ENCODE measurements at places on chromosomes 11 and 22.
A peak's percentile ranks its signal among the peaks of the same experiment; 100 is the strongest.

GRCh38 chr11:102421261-102421660 is 31.3 kb downstream of the TMEM123 start:
- no peak for DNase-seq

GRCh38 chr11:86938900-86939880 is 16.0 kb downstream of the FZD4 start:
- no peak for DNase-seq

- no peak for DNase-seq
Observed at GRCh38 chr11:47987310-47987709, 7.0 kb downstream of the PTPRJ start.

DNA sequence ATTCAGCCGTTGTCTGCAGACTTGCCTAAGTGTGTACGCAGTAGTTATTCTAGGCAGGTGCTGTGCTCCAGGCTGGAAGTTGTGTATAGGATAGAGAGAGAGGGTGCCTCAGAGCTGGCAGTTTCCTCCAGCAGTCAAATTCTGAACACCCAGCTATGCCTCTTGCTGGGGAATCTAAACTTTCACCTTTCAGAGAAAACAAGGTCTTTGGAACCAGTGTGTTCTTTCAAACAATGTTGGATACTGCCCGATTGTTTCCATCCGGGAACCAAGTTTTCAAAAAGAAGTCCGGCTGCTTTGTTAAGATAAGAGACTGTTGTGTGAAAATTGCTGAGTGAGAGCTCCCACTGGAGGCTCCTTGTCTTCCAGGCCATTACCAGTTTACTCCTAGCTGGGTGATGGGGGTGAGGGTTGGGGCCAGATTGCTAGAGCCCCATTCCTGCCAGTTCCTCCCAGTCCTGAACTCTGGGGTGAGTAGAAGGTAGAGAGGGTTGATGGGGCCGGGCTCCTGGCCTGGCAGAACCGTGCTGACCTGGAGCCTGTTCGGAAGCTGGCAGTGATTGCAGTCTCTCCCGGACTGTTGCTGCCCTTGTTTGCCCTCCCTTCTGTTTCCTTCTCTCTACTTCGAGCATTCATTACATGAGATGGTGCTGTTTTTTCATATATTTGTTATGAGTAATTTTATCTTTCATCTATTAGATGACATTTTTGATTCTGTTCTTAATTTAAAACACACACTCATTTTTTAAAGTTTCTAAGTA is 150.2 kb downstream of the TEAD1 start:
- no peak for DNase-seq

DNA sequence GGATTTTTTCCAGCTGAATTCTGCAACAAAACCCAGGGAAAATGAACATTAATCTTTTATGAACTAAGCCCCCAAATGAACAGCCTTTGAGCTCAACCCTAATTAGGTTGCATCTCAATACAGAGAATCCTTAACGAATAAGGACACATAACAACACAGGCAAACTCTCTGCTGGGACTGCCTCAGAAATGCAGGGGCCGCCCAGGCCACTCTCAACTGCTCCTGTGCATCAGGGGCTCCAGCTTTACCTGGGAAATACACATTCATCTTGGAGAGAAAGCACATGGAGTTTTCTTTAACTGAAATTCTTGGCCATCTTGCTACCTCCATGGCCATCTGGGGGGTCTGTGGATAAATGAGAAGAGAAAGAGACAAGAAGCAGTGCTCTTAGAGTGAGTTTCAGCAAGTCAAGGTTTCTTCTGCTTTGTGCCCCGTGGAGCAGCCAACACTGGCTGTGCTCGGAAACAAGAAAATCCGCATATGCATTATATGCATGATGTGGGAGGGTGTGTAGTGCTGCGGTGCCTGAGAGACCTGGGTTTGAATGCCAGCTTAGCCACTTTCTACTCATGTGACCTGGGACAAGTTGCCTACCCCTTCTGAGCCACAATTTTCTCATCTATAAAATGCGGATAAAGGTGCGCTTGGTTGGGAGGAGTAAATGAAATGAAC is 81.9 kb upstream of the RCN1 start:
- no peak for DNase-seq

- no peak for DNase-seq
Observed at GRCh38 chr11:122663764-122664163, 8.2 kb downstream of the UBASH3B start.

DNA sequence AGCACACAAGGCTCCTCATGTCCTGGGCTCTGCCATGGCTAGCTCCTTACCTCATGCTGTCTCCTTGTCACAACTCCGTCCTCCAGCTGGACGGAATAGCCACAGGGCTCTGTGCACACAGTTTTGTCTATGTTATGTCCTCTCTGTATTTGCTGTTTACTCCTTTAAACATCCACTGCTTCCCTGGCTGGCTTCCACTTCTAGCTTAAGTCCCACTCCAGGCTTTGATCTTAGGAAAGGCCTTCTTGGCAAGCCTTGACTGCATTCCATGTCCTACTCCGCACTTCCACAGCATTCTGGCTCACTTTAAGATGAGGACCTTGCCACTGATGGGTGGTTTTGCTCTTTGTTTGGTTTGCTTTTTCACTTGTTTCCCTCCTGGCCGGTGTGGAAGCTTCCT is 22.9 kb upstream of the ROBO3 start:
- no peak for DNase-seq

DNA sequence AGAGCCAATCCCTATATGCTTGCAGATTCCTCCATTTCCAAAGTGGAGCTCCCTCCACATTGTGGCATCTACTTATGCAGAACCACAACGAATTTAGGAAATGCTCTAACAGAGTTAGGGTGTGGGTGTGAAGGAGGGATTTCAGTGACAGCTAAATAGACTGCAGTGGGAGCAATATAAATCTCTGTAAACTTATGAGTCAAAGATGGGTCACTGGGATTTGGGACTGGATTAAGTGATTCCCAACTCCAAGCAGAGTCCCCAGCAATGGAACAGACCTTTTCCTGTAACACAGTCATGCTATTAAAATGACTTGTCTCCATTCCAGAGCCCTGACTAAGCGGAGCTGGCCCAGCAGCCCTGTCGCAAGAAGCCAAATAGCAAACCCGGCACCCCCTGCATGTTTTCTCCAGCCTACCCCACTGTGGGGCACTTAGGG is 36.6 kb downstream of the RPL27A start:
- DNase-seq: peak; percentile 73

DNA sequence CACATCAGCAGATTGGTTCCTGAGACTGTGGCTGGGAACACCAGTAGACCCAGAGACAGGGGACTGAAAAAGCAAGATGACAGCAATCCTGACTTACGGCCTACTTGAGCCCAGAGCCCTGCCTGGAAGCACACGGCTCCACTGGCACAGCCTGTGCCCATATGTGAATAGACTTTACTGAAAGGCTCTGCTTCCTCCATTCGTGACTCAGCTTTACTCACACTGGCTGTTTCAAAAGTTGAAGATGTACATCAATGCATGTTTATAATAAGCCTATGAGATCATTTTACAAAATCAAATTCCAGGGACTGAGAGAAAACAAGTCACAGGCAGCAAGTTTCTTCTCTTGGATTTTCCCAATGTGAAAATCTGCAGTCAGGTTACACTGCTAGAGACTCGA is 134.6 kb upstream of the TEAD1 start:
- DNase-seq: peak; percentile 91

DNA sequence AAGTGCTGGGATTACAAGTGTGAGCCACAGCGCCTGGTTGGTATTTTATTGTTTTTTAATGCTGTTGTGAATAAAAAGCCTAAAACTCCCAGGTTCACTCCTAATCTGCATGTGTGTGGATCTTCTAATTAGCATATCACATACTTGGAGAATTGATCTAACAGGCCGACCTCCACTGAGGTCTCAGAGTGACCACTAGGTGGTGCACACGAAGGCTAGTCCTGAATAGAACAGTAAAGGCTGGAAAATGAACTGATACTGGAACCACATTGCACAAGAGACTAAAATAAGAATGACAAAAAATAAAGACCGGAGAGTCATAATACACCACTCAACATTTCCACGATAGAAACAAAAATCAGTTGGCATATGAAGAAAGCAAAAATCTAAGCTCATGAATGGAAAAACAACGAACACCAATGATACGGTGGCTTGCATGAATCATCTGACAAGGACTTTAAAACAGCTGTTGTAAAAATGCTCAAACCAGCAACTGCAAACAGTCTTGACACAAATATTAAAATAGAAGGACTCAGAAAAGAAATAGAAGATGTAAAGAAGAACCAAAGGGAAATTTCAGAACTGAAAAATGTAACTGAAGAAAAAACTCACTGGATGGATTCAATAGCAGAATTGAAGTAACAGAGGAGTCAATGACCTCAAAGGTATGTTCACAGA is 19.2 kb downstream of the PIM3 start:
- no peak for DNase-seq

DNA sequence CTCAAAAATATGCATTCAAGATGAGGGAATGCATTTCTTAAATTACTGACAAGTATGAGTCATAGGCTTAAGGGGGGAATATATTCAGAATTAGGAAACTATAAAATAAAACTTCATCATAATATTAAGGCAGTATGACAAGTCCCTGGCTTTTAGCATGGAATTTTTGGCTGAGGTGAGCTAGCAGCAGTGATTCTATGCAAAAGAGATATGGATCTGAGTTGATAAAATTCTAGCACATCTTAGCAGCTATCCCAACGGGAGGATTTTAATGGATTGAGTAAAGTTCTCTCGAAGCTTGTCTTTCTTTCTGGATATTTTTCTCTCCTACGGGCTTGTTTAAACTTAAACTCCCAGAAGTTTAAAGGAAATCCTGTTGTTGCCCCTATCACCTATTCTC is 1.2 kb downstream of the OR51Q1 start:
- no peak for DNase-seq

DNA sequence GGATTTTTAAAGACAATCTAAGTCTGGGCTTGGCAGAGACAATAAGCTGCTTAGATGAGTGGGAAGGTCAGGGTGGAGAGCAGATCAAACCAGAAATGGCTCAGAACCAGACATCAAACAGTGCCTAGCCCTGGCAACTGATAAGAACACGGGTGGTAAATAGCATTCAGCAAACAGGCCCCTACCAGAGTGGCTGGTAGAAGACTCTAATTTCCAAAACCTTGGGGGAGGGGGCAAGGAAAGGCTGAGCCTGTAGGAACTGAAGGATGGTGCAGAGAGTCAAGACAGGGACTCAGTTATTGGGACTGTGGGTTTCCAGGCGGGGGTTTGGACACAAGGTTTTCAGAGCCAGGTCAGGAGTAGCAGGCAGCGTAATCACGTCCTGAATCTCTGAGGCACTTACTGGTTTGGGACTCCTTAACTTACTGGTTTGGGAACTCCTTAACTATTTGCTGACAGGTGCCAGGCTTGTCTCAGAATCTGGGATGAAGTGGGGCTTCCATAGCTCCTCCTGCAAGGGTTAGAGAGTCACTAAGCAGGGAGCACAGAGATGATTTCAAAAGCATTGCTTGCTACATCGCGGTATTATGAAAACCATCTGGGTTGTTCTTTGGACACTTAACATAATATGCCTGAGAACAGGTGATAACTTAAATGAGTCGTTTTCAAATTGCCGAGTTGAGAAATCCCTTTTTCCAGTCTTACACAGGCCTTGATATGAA is 5.7 kb upstream of the ABTB2 start:
- no peak for DNase-seq

GRCh38 chr11:58832056-58832645 is 12.4 kb downstream of the GLYATL2 start:
- no peak for DNase-seq

DNA sequence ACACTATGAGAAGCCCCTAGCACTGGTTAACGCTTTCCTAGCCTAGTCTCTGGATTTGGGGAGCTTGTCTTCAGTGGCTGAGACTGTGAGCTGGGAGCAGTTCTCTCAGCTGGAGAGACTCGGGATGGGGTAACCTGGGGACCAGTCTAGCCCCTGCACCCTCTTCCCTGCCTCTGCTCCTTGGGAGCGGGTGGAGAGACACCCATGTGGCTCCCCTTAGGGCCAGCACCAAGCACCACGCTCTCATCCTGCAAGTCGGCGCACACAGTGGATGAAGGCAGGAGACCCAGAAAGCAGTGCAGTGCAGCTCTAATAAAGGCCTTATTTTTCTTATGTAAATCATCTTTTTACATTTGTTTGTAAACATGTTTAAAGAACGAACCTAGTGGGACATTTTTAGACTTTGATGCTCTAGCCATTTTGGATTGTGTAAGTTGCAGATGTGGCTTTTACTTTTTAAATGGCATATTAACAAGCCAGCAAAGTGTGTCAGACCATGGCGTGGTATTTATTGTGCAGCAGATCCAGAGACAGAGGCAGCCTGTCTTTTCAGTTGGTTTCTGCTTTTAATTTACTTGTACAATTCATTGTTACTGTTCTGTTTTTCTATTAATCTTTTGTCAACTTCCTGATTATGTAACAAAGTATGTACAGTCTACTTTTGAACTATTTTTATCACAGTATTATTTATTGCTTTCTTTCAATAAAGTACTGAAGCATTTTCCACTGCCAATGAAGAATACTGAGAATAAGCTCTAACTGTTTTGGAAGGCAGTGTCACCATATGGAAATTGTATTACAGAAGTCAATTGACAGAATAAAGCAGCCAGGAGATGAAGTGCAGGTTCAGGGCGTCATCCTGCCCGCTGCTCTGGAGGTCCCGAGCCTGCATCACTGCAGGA is 14.4 kb upstream of the CTTN start:
- DNase-seq: no peak

- peak; percentile 1 for DNase-seq
Observed at GRCh38 chr22:29663180-29663821, 56.5 kb upstream of the CABP7 start.

DNA sequence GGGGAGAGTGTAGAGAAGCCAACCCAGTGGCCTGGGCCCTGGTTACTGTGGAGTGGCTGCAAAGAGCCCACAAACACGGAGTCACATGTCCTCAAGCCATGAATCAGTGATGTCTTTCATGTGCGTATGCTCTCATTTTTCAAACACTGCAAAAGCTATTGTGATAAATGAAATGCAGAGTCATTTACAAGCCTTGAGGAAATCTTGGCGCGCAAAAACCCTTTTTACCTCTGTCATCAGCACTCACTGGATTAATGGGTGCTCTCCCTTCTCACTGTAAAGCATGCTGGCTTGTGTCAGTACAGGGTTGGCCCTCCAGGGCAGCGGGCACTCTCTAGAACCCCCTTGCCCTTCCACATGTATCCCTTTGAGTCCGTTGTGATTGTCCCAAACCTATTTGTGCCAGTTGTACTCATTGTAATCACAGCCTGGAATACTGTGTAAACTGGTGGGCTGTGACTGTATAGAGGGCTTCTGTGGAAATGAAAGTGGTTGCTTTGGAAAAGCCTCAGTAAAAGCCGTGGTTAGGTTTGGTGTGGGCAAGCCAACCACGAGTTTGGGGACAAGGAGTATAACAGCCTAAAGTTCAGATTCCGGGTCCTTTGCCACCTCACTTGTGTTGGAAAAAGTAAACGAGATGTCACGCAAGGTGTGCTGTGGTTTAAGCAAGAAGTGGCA is 10.4 kb downstream of the GNAZ start:
- DNase-seq: no peak

- no peak for DNase-seq
Observed at GRCh38 chr22:42872821-42873220, 15.7 kb upstream of the ARFGAP3 start.

- no peak for DNase-seq
Observed at GRCh38 chr11:95444309-95445241, 213.6 kb upstream of the SESN3 start.

- DNase-seq: no peak
Observed at GRCh38 chr22:43831561-43832392, 19.7 kb upstream of the EFCAB6 start.
